ENCODE measurements at places on chromosomes 1 and 21.

DNA sequence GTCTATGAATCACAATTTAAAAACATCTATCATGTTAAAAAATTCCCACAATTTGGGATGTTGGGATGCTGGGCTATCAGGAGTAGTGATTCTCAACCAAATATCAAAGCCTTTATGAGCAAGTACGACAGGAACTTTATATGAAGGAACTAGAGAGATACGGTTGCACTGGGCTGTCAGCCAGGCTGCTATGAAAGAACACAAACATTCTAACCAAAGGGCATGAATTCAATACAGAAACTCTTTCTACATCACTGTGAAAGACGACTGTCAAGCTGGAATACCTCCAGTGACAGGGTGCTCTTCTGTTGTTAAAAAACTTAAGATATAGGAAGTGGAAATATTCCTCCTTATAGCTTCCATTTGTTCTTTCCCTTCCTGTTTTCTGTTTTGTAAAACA, 9.8 kb downstream of the CACNA1E start:
- no peak for DNase-seq

DNA sequence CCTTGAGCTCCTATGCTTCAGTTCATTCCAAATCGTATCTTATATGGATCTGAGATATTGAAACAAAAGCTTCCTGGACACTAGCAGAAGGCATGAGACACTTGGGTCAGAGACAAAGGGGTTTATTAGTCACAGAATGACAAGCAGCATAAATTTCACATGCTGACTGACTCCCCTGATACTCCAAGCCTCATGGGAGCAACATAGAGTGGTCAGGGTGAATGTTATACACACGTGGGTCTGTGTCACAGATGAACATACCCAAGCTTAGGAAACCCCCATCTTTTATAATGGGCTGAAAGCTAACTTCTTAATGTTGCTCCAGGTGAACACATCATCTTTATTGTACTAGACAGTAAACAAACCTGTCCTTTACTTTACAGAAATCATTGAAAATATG, 599.9 kb upstream of the RGS18 start:
- DNase-seq, result no peak

- DNase-seq, result no peak
Measured at GRCh38 chr1:156664767-156665411, 12.3 kb downstream of the NES start.

GRCh38 chr1:121483961-121484424, 299.2 kb downstream of the SRGAP2C start:
- no peak for DNase-seq

DNA sequence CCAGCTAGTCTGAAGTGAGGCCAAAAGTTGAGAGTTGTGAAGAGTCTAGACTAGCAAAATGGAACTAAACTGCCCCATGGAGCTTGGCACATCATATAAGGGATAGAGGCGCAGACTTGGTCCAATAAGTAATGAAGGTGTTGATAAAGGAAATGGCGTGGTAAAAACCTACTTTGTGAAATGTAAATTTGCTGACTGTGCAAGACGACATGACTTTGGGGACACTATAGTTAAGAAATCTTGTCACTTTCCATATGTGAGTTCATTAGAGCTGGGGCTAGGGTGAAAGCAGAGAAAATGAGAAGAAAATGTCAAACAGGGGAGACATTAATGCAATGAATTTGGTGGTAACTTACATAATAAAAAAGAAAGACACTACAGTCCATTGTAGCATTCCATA, 50.1 kb downstream of the CLDN17 start:
- DNase-seq, result no peak

- DNase-seq, result no peak
Measured at GRCh38 chr1:233143241-233143640, 152.3 kb downstream of the PCNX2 start.

- DNase-seq, result no peak
Measured at GRCh38 chr1:41174170-41174569, 67.9 kb downstream of the SCMH1 start.

DNA sequence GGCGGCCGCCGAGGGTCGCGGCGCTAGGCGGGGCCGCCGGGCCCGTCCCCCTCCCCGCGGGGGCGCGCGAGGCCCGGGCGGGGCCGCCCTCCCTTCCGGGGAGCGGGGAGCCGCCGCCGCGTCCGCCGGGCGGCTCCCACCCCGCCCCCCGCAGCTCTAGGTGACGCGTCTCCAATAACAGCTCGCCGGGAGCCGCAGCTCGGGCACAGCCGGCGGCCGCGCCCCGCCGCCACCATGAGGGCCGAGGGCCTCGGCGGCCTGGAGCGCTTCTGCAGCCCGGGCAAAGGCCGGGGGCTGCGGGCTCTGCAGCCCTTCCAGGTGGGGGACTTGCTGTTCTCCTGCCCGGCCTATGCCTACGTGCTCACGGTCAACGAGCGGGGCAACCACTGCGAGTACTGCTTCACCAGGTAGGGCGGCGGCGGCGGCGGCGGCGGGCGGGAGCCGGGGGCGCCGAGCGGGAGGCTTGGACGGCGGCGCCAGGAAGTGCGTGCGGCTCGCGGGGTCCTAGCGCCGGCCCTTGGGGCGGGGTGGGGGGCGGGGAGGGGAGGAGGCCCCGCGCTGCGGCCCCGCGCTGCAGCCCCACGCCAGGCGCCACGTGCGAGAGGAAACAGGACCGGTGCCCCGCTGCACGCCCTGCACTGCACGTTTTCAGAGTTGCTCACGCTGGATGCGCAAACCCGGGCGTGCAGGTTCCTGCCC, at the start of gene SMYD2:
Gene SMYD2, plus strand, starts transcription at position 139 of the 699 bp plus-strand sequence. Its CDS starts 96 bp downstream, at position 235.
- DNase-seq, result peak; percentile 39

- no peak for DNase-seq
Measured at GRCh38 chr1:1398677-1399186, 403 bp downstream of the CCNL2 start.

DNA sequence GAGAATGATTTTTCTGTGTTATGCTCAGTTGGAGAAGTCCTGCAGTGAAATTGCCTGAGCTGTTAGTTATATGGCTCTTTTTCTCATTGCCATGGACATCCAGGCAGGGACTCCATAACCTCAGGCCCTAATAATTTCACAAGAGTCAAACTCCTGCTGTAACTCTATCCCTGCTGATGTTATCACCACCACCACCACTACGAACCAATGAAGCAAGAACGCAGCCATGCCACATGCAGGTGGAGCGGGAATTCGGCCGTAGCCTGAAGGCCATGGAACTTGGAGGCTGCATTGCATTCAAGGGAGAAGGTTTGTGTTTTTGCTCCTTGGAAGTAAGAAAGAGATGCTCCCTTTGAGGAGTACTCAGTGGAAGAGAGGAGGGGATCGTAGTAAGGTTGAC, 16.8 kb upstream of the DLGAP3 start:
- DNase-seq, result no peak

DNA sequence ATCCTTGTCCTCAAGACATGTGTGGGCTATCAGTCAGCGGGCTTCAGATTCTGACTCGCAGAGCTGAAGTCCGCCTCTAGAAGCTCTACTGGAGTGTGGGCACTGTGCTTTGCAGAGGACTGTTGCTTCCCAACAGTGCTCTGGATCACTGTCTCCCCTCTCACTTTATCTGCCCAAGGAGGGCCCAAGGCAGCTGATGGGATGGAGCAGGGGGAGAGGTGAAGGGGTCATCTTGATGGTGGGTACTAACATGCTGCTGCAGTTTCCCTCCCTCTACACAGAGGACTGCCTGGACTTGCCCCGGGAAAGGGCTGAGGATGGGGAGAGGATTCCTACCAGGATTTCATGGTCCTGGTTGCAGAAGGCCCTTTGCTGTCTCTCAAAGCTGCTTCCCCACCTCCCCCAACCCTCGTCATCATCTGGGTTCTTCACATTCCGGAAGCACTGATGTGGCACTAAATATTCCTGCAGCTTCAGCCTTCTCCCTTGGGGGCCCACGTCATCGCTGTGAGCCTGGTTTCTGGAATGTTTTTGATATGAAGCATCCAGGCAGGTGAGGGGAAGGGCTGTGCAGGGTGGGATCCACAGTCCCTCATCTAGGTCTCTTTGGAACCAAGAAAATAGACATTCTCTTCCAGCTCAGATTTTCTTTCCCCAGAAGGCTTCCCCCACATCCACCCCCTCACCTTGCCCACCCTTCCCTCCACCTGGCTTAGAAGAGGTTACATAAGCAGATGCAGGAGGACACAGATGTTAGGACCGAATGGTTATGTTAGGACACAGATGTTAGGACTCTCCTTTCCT, 23.2 kb downstream of the NUAK2 start:
- no peak for DNase-seq

DNA sequence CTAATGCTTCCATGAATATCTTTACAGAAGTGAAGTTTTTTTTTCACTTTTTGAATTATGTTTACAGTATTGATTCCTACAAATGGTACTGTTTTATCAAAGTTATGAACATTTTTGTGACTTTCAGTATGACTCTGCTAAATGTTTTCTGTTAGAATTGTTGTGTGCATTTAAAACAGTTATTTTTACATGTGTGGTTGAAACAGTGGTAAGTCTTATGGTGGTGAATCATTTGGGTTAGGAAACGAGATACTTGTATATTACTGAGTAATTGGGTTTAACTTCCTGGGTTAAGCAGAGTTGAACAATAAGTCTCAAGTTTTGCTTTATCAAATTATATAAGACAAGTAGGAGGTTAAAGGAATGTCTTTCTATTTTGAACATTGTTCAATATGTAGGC, 66.8 kb downstream of the VPS13D start:
- DNase-seq, result no peak

DNA sequence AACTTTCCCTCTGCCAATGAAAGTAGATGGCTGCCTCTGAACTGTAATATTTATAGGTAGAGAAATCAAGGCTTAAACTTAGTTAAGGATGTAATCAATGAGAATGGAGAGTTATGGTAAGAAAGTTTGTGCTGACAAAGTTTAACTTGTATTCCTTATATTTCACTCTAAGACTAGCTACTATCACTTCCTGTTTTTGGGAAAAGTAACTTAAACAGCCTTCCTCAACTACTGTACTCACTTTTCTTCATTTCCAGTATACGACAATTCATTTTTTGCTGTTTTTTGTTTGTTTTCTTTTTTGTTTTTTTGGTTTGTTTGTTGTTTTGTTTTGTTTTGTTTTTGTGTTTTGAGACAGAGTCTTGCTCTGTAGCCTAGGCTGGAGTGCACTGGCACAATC, 3.7 kb downstream of the RGS18 start:
- no peak for DNase-seq

- no peak for DNase-seq
Measured at GRCh38 chr1:227487606-227488005, 75.8 kb upstream of the ZNF678 start.

GRCh38 chr1:180444522-180444921, 57.9 kb downstream of the ACBD6 start:
- no peak for DNase-seq

GRCh38 chr1:159011751-159012150, 2.0 kb downstream of the IFI16 start:
- DNase-seq, result no peak

GRCh38 chr1:169546087-169546995, 39.9 kb downstream of the F5 start:
- peak; percentile 3 for DNase-seq

GRCh38 chr21:44357064-44357837, 3.8 kb downstream of the TRPM2 start:
- DNase-seq, result no peak

- no peak for DNase-seq
Measured at GRCh38 chr1:3456449-3456963, 2.0 kb downstream of the ARHGEF16 start.

DNA sequence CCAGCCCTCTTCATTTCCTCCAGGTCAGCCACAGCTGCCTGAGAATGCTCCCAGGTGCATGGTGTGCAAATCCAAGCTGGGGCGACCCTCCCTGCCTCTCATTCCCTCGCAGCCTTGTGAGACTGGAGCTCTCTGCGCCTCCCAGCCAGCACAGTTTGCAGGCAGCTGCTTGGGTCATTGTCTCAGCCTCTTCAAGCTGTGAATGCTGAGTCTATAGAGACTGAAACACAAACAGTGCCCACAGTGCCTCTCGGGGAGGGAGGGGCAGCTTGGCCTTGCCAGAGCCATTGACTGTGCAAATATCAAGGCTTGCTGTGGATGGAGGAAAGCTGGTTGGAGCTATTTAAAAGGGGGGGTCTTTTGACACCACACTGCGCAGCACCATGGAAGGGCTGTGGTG, 10.6 kb downstream of the PLXNA2 start:
- no peak for DNase-seq

GRCh38 chr1:2962946-2963345, 58.3 kb upstream of the ACTRT2 start:
- DNase-seq, result no peak

GRCh38 chr1:223006371-223006770, 136.7 kb downstream of the TLR5 start:
- DNase-seq, result no peak

DNA sequence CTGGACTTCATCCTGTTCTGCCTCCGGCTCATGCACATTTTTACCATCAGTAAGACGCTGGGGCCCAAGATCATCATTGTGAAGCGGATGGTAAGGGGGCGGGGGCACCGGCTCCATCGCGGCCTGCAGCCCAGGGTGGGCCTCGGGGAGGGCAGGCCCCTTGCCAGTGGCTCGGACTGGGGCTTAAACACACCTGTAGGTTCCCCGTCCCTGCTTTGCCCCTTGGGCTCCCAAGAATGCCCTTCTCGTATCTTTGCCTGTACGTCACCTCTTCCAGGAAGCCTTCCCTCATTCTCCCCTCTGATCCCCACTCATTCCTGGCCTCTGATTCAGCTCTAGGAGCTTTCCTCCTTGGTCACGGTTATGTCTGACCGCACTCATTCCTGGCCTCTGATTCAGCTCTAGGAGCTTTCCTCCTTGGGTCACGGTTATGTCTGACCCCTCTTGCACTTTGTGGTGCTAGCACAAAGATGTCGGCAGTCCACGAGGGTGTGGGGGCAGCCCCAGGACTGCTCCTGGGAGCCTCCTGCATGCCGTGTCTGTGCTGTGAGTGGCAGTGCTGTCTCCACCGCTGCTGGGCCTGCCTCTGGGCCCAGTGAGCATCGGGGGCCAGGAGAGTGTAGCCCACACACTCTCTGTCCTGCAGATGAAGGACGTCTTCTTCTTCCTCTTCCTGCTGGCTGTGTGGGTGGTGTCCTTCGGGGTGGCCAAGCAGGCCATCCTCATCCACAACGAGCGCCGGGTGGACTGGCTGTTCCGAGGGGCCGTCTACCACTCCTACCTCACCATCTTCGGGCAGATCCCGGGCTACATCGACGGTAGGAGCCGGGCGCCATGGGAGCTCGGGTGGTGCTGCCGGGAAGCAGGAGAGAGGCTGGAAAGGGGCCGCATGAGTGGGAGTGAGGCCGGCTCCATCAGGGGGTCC, 49.1 kb upstream of the LRRC3 start:
- no peak for DNase-seq

GRCh38 chr1:3904843-3905185, 4.7 kb upstream of the C1orf174 start:
- DNase-seq, result no peak

DNA sequence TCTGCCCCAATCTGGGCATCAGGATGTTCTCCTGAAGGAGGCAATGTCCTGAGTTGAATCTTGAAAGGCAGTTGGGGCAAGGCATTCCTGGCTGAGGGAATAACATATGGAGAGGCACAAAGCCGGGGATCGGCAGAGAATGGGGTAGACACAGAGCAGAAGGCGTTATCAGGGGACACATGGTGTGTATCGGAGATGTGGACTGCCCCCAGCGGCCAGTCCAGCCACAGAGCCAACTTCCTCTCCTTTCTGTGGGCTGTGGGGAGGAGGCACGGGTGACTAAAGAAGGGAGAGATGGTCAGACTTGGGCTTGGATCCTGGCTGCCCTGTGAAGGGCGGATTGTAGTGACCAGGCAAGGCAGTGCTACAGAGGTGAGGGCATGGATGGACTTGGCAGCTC, 32.1 kb downstream of the FOXD2 start:
- DNase-seq, result no peak

- DNase-seq, result no peak
Measured at GRCh38 chr1:8463144-8463927, 145.4 kb downstream of the SLC45A1 start.

- no peak for DNase-seq
Measured at GRCh38 chr1:227541796-227542152, 21.6 kb upstream of the ZNF678 start.

All from stimulated activated CD4-positive, alpha-beta T cell treated with anti-CD3 and anti-CD28 coated beads, Interleukin-15, amount 100 ng/mL, for 1 hour (primary cell).